ENCODE measurements at places on chromosomes 3 and 15.
A peak's percentile ranks its signal among the peaks of the same experiment; 100 is the strongest.

DNA sequence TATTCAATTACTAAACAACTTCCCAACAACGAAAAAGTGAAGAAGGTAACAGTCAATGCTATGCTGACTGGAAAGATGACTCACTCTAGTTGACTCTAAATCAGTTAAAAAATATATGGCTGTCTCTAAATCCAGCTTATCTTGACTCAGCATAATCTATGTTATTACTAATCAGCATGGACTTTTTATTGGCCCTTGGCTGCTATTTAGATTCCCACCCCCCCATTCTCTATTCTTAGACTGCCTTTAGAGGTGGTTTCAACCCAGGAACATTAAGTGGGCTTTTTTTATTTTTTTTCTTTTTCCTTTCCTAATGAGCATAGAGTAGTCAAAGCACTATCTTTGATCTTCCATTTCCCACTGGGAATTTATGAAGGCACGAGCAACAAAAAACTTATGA, 1.9 kb downstream of the PCOLCE2 start:
- DNase-seq, result no peak

DNA sequence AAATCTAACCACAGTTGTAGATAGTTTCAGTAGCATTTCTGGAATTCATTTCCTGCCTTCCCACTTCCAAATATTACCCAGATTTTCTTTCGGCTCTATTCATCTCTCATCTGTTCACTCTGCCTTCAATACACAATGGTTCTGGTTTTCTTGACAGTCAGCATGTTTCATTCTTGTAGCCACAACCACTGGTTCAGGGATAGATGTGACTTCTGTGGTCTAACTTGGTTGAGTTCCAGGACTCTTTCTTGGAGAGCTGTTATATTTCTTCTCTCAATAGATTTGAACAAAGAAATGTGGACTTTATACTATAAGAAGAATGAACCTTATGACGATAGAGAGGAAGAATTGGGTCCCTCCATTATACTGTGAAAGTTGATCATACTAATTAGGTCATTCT, 228.8 kb downstream of the NSUN3 start:
- DNase-seq, result no peak

DNA sequence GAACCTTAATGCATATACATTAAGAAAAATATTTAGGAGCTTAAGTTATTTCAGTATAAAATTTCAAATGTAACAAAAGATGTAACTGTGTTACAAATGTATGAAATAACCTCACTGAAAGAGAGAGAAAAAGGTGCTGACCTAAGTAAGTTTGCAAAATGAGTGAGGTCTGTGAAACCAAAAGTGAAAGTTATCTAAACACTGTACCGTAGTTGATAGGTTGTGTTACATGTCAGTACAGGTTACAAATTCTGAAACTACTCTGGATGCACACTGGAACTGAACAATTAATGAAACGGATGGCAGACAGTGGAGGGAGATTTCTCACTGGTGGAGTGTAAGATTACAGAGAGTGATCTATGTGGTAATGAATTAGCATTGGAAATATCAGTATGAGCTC, 420.7 kb downstream of the ZNF385D start:
- DNase-seq, result no peak

DNA sequence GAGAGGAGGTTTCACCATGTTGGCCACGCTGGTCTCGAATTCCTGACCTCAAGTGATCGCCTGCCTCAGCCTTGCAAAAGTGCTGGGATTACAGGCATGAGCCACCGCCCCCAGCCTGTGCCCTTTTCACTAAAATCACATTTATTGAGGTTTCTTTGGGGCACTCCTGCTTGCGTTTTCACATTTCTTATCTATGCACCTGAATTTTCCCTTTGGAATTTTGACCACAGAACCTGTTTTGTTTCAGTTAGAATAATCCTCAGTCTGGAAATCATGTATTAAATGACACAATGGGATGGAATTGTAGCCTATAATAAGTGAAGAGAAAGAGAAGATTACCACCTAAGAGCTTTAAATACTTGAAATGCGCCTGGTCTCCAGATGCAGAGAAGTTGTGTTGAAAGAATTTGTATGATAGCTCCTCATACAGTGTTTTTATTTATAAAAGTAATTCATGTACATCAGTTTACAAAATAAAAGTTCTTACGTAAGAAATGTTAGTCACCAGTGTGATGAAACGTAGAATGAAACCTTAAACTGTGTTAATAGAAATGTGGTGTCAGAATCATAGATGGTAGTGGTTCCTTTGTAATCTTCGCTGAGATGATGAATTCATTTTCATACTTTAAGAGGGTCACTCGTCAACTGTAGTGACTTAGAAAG, 107.0 kb downstream of the TCF12 start:
- no peak for DNase-seq

GRCh38 chr3:158727206-158728060, 4.8 kb downstream of the RARRES1 start:
- peak; percentile 82 for DNase-seq

GRCh38 chr3:187165144-187165543, 25.8 kb upstream of the RPL39L start:
- DNase-seq, result peak; percentile 79

DNA sequence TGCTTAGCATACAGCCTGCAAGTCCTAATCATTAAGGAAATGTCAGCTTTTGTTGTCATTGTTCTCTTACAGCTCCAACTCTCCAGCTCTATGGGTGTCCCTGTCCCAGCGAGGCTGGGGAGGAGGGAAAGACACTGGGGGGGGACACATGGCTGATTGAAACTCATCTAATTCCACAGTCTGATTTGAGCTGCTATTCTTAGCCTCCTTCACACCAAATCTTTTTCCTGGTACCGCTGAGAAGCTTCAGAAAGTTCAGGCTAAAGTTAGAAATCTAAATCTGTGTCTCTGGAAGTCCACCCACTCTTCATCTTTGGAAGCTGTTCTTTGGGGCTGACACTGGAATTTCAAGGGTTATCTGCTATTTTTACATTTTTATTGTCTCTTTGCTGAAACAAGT, 61.3 kb upstream of the RASGRP1 start:
- DNase-seq, result no peak

DNA sequence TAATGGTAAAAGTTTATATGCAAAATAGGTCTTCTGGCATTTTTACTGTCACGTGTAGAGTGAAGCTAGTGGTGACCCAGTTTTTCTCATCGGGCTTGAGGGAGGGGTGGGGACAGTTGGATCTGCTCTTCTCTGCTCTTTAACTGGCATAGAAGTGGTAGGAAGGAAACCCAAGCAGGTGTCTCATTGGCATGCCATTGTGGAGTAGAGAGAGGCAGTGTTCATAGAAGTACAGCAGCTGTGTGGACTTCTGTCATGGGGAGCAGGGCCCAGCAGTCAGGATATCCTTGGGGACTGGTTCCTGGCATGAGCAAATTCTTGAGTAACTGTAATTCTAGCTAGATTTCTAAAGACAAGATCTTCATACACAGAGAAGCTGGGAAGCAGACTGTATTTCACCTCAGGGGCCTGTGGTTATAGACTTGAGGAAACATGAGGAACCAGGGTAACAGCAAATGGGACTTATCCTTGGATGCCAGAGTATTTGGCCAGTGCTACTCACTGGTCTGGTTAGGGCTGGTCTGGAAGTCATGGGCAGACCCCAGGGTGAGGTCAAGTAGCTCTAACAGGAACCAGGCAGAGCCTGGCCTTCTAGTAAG, 42.9 kb downstream of the CDIN1 start:
- DNase-seq, result no peak

DNA sequence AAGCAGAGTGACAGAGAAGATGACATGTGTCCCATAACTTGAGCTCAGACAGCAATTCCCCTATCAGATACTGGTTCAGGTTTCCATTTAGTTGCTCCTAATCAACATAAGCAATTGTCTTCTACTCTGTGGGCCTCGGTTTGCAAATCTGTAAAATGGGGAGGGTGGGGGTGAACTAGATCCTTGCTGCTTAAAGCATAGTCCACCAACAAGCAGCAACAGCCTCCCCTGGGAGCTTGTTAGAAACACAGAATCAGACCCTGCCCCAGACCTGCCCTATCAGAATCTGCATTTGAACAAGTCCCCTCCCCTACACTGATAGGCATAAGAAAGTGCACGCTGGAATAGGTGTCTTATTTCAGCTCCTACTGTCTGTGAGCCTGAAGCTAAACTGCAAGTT, 87.8 kb downstream of the CEMIP start:
- DNase-seq, result no peak

- no peak for DNase-seq
These were observed 3.8 kb downstream of the AMIGO3 start for GRCh38 chr3:49715611-49716121.

- no peak for DNase-seq
These were observed 173.8 kb downstream of the SMAD6 start for GRCh38 chr15:66875588-66876420.

DNA sequence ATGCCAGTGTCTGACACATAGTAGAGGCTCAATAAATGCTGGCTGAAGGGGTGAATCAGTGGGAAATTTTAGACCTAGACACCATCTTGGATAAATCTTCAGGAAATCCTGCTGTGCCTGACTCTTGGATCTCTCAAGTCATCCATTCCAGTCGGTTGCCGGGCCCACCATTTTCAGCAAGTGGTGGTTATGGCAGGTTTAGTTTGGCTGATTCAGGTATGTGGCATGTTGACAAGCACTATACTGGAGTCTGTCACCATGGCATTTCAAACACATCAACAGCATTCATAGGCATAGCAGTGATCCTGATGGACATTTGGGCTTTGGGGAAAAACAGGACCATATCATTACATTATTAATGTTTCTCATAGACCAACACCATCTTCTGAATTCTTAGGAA, 25.7 kb upstream of the APH1B start:
- DNase-seq, result no peak

- DNase-seq, result no peak
These were observed 250.3 kb downstream of the MAGI1 start for GRCh38 chr3:65788461-65788860.

- DNase-seq, result no peak
These were observed 130.1 kb upstream of the PRR20G start for GRCh38 chr3:127417709-127418559.

DNA sequence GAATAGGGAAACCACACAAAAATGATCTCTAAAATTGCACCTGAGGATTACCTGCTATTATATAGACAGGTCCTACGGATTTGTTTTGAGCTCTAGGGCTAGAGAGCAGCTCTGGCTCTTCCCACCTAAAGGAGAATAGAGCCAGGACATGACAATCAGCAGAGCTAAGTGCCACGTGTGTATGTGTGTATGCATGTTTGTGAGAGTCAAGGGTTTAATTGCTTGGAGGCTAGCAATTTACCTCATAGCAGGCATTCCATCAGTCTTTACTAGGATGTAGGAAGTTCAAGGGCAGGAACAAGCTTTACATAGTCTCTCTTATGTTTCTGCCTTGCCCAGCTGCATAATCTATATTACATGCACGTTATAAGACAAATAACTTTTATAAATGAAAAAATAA, 498.2 kb downstream of the NSUN3 start:
- no peak for DNase-seq

Measured in HT-29 (cell line).